ENCODE measurements at places on chromosomes 11 and 22.

- DNase-seq, result no peak
These were observed 101.8 kb downstream of the FAM168A start for GRCh38 chr11:73496134-73496533.

DNA sequence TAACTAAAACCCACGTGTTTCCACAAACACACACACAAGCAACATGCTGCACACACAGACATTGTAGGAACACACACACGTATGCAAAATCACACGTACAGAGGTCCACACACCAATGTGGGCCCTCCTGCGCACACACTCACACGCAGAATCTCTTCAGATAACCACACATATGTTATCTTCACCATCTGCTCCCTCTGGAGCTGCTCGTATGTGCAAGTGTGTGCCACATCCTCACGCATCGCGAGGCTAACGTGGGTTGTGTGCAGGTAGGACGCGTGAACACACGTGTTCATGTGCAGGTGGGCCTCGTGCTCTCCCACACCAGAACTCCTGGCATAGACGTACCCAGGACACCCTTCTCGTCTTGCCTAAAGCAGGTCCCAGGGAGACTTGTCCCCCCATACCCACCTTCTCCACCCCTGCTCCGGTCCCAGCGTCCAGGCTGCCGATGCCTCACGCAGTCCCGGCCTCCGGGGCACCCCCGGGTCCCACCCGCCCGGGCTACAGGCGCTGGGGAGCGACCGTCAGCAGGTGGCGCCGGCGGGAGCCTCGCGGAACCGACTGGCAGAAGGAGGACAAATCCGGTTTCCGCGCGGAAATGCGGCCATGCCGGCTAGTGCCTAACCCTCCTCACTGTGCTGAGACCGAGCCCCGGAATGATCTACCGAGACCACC, 10.3 kb upstream of the IGSF9B start:
- DNase-seq, result no peak

GRCh38 chr22:39534591-39535356, 2.2 kb upstream of the RPS19BP1 start:
- peak; percentile 18 for DNase-seq

DNA sequence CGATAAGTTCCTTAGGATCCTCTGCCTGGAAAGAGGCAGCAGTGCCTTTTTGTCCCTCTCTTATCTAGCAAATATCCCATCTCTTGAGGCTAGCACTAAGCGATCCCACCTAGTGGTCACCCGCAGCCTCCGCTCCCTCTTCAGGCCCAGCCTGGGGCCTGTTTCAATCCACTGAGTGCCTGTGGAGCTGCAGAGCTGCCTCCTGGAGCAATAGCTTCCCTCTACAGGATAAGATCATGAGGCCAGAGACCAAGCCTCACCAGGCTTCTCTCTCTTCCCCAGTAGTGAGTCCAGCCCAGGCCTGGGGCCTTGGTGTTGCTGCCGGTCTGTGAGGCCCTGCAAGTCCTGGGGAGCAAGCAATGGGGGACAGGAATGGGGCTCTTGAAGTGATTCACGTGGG, 65.8 kb downstream of the SLC22A12 start:
- no peak for DNase-seq

GRCh38 chr11:130467116-130467900, 18.9 kb downstream of the ADAMTS15 start:
- no peak for DNase-seq

- DNase-seq, result peak; percentile 2
These were observed 32.7 kb downstream of the VSTM5 start for GRCh38 chr11:93817426-93818348.

- DNase-seq, result no peak
These were observed 7.7 kb downstream of the SLC25A18 start for GRCh38 chr22:17570851-17571631.

GRCh38 chr11:103644676-103645075, 391.8 kb upstream of the DDI1 start:
- DNase-seq, result no peak

DNA sequence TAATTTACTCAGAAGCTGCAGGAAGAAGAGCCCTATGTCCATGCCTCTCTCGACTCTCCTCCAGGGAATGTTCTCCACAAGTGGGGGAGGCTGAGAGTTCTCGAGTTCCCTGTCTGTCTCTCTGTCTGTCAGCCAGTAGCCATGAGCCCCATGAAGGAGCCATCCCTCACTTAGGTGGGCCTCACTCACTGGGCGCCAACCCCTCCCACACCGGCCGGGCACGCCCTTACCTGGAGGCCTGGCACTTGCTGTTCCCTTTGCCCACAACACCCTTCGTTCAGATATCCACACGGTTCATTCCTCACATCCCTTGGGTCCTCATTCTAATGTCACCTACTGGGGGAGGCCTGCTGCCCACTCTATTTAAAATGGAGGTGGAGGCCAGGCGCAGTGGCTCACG, 14.2 kb upstream of the IL10RA start:
- DNase-seq, result no peak

DNA sequence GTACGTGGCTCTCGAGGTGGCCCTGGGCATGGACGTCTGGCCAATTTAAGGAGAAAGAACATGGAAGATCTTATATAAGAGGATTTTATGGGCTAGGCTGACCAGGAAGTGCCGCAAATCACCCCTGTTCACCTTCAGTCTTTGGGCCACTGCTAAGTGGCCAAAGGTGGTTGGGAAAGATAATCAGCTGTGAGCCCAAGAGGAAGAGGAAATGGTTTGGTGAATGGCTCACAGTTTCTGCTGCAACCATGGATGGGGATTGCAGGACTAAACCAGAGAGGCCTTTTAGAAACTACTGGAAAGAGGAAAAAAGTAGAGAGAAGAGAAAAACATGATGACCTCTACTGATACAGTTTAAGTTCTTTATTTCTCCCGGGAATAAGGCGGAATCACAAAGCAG, 96.0 kb upstream of the ARHGAP20 start:
- no peak for DNase-seq

DNA sequence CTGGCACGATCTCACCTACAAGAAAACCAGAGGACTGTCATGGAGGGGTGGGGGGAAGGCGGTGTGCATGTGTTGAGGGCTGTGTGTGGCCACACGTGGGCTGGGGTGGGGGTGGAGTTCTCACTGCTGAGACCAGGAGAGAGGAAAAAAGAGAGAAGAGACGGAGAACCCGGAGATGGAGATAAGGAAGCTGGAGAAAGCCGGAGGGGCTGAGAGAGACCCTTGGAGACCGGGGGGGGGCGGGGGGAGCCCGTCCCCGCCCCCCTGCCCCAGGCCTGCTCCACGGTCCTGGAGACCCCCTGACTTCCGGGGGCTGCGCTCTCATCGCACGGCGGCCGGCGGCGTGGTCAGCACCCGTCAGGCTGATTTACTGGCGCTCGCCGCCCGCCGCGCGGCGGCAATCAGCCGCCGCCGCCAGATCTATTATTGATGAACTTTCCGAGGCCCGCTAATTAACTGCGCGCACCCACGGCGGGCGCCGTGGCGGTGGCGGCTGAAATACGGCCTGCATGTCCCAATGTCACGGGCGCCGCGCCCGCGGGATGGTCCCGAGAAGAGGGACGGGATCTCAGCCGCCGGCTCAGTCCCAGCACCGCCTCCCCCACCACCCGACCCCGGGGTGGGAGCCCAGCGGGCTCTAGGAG, 187.4 kb downstream of the MN1 start:
- DNase-seq, result no peak

DNA sequence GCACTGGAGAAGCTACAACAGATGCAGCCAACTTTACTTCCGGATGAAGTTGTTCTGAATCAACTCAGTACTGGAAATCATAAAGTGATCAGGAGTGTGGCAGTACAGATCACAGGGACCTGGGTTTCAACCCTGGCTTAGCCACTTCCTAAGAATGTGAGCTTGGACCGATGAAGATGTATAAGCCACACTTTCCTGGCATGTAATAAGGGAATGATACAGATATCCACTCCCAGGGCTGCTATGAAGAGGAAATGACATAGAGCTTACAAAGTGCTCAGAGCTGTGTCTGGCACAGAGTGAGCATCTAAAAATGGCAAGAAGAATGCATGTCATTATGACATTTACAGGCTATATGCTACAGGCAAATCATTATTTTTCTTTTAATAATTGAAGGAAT, 378.7 kb downstream of the NTM start:
- DNase-seq, result no peak

GRCh38 chr11:59553323-59553722, 42.0 kb downstream of the OR4D9 start:
- no peak for DNase-seq

DNA sequence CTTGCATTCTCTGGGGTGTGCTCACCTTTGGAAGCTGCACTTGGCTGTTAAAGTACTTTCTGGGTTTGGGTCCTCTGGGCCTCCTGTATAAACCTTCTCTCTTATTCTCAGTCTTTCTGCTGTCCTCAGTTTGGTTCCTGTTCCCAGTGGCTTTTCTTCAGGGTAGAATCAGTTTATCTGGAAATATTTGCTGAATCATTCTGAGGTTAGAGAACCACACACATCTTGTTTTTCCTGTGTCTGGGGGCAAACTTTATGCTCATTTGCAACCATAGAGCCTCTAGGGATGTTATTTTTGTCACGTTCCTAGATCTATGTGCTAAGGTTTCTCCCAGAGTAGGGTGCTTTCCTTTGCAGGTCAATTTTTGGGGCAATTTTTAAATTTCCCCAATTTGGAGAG, 224.3 kb upstream of the C11orf87 start:
- DNase-seq, result no peak

DNA sequence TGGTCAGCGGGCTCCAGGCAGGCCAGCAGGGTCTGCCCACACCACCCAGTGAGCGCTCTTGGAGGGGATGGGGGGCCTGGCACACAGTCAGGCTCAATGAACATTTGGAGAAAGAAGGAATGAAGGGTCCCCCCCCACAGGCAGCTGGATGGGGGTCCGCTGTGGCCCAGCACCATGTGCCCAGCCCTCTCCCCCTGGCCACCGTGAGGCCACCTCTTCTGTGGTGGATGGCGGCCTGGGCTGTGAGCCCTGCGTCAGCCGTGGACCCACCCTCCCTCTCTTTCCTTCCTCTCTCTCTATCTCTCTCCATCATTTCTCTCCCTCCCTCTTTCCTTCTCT, 35.1 kb upstream of the MUC5AC start:
- no peak for DNase-seq

DNA sequence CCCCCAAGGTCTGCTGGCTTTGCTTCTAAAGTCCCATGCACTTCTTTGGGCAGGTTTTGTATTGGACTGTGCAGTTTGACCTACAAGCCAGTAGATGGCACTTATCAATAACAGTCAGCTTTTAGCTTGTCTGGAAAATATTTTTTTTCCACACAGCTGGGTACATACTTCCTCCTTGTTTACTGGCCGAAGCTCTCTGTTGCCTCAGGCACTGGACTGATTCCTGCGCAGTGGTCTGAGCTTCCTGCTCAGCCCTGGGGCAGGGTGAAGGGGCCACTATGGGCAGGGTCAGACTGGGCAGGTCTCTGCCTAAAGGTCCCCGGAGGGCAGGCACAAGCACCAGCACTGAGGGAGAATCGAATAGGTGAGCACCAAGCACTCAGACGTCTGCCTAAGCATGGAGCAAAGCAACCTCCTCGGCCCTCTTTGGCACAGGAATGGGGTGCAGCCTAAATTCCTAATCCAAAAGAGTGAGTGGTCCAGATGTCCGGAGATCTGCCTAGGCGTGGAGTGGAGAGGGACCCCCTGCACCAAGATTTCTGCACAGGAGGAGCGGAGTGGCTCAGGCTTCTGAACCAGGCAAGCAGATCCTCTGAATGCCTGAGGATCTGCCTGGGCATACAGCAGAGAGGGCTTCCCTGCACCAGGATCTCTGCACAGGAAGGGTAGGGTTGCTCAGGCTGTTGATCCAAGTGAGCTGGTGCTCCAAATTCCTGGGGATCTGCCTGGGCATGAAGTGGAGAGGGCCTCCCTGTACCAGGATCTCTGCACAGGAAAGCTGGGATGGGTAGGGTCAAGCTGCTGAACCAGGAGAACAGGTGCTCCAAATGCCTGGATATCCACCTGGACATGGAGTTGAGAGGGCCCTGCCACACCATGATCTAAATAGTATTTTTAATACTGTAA, 105.9 kb upstream of the C11orf58 start:
- no peak for DNase-seq

DNA sequence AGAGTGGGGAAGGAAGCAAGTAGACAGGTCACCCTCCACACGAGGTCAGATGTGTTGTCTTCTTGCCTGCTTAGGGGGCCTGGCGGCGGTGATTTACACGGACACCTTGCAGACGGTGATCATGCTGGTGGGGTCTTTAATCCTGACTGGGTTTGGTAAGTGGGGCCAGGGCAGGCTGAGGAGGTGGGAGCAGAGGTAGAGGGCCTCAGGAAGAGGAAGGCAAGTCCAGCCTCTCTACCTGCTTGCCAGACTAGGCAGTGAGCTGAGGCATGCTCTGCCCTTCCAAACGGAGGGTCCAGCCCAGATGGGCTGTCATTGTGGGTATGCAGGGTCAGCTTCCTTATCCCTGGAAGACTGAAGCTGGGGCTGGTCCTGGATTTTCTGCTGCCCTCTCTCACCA, 39.9 kb downstream of the SLC5A1 start:
- no peak for DNase-seq

- peak; percentile 33 for DNase-seq
These were observed 28.0 kb downstream of the OR8D1 start for GRCh38 chr11:124285610-124286344.

- no peak for DNase-seq
These were observed at the start of gene SLC25A18 for GRCh38 chr22:17562906-17563870. Gene SLC25A18 (plus strand): TSS chr22:17563498. CDS start chr22:17579945, 16,447 bp downstream.

DNA sequence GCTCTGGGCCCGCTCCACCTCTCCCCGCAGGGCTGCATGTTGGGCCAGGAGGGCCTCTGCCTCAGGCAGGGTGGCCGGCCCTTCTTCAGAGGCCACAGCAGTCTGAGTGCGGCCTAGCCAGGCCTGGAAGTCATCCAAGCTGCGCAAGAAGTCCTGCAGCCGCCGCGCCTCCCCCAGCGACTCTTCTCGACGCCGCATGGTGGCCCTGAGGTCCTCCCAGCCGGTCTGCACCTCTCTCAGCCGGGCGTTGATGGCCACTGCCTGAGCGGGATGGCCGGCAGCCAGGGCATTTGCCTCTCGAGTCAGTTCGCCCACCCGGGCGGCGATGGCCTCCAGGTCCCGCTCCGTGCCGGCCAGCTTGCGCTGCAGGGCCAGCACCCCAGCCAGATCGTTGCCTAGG, 23.1 kb upstream of the RBM4B start:
- no peak for DNase-seq

GRCh38 chr22:42877158-42877557, 20.1 kb upstream of the ARFGAP3 start:
- no peak for DNase-seq

DNA sequence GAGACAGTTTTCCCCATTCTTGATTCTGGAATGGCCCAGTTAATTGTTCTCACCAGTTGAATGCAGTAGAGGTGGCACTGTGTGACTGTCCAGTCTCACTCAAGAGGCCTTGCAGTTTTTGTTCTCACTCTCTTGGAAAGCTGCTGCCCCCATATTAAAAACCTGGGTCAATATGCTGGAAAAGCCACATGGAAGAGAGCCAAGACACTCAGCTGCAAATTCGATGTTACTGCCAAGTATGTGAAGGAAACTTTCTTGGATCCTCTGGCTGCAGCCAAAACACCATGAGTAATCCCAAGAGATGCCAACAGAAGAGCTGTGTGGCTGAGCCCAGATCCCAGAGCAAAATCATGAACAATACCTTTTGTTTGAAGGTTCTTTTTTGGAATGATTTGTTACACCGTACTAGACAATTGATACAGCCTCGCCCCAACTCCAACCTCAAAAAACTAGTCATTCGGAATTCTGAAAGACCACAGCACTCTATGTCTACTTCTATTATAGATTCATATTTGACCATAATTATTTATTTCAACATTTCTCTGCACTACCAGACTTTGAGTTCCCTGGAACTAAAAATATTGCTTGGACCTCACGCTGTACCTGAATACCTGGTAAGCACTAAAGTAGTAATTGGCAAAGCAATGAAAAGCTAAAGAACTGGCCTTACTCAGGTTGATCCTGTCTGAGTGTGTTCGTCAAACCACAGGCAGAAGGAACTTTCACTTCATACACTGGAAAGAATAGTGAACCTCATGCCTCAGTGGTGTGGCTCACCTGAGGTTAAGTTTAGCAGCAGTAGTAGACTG, 378.8 kb downstream of the ETS1 start:
- DNase-seq, result no peak
